Activated CD4-positive, alpha-beta memory T cell treated with anti-CD3 and anti-CD28 coated beads, Interleukin-2, amount 10 ng/mL, durations not matched to agents 7 days and 5 days (primary cell): ENCODE measurements at places on chromosomes 1 and 21. TPM values are rescaled to one million over a fixed set of nuclear protein-coding genes. Genes with fewer than 3 reads are reported as not detected.

Gene MYOM3
- not detected for total RNA-seq

Gene HIVEP3
- 28.8 TPM for total RNA-seq

Gene FOXD3
- not detected for total RNA-seq

Gene ADORA1
- total RNA-seq: not detected

Gene TFF3
- total RNA-seq: not detected
